ENCODE measurements at places on chromosomes 5 and 9.

- DNase-seq, result no peak
Measured at GRCh38 chr5:135156337-135156714, 122.3 kb upstream of the PITX1 start.

DNA sequence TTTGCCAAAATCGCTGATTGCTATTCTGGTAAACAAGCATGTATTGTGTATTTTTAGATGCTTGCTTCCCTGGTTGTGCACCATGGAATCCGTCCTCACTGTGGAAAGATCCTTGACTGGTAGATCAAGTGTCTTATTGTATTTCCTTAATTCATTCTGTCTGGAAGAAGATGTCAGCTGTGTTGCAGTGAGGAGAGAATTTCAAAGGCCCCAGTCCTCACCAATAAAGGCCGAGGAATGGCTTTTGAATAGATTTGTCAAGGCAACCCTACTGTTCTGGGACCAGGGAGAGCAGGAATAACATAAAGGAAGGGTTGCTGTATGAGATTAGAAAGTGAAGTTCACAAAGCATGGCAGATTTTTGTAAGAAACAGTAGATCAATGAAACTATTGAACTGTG, 36.2 kb upstream of the POU5F2 start:
- DNase-seq, result no peak

GRCh38 chr9:76018761-76019160, 128.3 kb downstream of the PCSK5 start:
- no peak for DNase-seq

GRCh38 chr5:111857623-111858022, 100.6 kb upstream of the NREP start:
- no peak for DNase-seq

Measured in Jurkat, Clone E6-1 (cell line).